MM.1S (cell line): ENCODE measurements at places on chromosomes 7 and 10.
A peak's percentile ranks its signal among the peaks of the same experiment; 100 is the strongest.

GRCh38 chr10:44899450-44900080 is 11.6 kb upstream of the TMEM72 start:
- DNase-seq = no peak

DNA sequence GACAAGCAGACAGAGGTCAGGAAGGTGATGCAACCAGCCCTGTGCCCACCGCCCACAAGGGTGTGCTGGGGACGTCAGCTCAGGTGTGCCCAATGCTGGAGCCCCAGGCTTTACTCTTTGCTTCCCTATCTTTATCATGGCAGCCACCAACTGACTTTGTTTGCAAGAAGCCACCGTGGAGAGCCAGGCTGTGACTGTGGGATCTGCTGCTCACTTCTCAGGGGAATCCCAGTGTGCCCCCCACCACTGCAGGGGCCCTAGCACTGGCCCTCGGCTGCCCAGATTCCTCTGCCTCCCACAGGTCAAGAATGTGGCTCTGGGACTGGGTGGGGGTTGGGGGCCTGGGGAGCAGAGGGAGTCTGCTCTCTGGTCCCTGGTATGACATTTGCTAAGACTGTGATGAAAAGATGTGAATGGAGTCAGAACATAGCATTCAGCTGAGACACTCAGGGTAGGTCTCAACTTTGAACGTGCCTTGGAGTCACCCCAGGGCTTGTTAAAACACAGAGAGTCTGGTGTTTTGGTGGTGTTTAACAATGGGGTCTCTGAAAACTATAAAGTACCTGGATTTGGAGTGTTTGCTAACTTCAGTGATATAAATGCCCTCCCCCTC is 47.3 kb downstream of the ARHGAP22 start:
- DNase-seq = no peak

DNA sequence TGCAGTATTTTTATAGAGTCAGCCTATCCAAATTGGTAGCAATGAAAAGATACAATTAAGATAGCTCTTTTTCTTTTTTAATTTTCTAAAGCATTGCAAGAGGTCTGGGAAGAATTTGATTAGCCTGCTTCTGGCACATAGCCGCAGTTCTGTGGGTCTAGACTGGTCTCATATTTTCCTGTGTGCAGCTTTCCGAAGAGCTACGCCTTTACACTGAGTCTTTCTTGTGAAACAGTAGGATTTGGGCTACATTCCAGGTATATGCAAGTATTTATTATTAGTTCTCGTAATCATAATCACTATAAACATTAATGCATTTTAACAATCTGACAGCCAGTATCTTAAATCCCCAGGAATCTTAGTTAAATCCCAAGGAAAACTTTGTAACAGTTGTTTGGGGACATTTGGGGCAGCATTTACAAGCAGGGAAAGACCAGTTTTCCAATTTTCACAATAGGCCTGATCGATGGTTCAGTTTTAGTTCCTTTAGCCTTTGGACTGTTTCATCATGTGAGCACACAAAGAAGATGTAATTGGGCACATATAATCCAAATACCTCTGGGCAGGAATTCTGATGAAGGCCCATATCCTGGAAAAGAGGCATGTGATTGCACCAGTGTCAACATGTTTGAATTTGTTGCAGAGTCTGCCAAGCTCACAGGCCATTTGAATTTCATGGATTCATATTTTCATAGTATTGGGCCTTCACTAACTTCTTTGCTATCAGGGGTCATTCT is 287.3 kb downstream of the INHBA start:
- DNase-seq = no peak

DNA sequence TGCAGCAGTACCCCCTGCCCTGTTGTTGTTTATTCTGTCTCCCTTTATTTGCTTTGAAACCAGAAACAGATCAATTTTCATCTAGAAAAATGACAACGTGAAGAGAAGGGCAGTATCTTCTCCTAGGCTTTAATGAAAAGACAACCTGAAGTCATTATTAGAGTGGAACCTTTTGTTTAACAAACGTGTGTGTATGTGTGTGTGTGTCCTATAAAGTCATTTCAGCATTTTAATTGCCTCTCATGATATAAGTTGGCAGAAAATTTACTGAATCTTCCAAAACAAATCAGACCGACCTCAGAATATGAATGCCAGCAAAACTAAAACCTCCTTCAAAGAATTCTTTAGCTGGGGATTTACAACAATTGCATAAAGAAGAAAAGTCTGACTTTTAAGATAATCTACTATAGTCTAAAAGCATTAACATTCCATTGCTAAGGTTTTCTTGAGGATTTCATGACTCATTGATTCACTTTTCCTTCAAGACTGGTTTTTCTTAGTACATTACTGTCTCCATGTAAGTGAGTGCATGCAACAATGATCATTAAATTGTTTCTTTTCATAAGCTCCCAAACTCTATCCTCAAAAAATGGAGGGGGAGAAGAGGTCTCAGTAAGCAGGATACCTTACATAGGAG is 3.2 kb downstream of the GLI3 start:
- no peak for DNase-seq

DNA sequence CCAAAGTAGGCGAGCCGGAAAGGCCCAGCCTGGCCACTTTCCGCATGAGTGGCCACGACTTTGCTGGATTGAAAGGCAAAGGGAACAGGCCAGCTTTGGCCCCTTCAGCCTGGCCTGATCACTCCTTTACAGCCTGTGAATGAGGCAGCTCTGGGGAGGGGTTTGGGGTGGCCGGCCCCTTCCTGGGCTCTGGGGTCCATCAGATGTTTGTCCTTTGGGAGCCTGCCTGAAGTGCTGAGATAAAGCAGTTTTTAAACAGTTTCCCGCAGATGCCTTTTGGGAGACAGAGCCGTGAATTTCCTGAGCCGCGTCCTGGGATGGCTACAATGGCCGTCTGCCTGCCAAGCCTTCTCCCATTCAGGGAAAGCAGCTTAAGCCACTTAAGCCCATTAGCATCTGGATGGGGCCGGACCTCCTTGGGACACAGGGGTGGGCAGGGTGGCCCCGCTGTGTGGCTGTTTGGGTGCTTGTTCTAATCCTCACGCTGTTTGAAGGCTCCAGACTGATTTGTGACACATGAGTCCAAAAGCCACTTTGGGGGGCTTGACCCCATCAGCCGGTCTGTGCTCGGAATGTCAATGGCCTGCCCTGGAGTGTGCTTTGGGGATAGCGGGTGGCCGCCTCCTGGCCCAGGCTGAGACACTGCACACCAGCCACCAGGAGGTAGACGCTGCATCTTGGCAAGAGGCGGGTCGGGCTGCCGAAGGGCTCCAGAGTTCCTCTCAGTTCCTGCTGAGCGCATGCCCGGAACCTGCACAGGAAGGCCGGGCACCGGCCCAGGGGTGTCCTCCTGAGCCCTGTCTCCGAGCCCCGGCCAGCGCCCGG is 38.9 kb downstream of the NKX6-2 start:
- DNase-seq = no peak

GRCh38 chr10:27052656-27053055 is 47.6 kb downstream of the ANKRD26 start:
- DNase-seq = no peak

DNA sequence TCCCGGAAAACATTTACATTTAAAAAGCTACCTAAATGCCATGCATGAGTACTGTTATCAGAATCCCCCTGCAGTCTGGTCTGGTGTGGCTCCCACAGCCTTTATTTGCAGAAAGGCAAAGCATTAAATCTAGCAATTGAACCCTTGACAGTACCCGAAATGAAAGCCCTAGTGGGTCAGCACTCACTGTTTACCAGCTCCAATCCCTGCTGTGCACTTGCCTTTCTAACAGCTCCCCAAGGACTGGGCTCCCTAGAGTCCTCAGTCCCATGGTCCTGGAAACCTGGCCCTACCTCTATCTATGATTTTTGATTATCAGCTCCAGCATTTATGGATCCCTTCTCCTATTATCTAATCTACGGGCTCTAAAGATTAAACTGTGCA is 1.9 kb upstream of the MACC1 start:
- DNase-seq = no peak

- DNase-seq = peak; percentile 39
Measured at GRCh38 chr10:50275650-50276235, 24.4 kb upstream of the ASAH2 start.

DNA sequence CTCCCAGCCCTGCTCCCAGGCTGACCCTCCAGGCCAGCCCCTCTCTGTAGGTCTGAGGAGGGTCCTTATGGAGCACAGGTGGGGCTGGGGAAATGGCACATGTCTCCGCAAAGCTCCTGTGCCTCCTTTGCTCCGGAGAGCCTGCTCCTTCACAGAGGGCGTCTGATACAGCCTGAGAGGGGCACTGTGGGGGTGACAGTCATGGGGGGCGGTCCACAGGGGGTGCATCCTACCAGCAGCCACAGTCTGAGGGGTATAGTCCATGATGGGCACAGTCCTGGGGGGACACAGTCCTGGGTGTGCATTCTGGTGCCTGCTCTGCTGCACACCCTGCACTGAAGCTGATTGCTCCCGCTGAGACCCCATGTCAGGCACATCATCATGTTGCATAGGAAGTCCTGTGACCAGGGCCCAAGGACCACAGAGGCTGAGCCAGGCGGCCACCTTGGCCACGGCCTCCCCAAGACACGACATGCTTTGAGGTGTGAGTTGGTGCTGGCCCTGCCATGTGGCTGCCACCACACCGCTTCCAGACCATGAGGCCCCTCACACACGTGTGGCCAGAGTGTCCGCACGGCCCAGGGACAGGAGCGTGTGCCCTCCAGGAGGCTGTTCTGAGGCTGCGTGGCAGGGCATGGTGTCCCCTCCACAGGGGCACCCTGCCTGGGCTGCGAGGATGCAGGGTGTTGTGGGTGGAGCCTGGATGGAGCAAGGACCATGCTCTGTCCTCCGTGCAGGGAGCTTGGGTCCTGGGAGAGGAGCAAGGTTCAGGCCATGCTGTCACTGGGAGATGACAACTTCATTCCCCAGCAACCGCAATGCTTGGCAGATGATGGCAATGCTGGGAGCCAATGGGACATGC is 59.2 kb downstream of the PWWP2B start:
- DNase-seq = no peak
